ENCODE measurements at places on chromosomes 5 and 9.

DNA sequence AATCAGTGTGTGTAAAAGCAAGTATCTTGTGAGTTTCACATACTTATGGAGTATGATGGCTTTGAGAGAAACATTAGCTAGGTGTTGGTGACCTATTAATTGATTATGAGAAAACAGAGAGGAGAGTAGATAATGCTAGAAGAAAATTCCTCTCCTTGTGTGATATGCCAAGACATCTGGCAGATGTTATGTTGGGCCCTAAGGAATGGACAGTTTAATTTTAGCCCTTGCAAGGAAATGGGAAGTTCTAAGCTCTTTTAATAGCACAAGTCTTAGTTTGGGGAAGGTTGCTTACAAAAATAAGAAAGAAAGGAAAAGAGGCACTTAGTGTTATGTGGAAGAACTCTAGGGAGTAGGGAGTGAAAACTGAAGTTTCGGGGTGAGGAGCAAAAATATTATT is 5.1 kb downstream of the ZNF462 start:
- no peak for DNase-seq

GRCh38 chr5:94217216-94217615 is 401.2 kb downstream of the KIAA0825 start:
- no peak for DNase-seq

GRCh38 chr9:71916834-71917534 is 5.5 kb downstream of the C9orf85 start:
- no peak for DNase-seq

GRCh38 chr5:129174480-129174879 is 79.9 kb downstream of the ISOC1 start:
- no peak for DNase-seq

GRCh38 chr5:98309785-98310598 is 463.5 kb upstream of the RGMB start:
- no peak for DNase-seq

GRCh38 chr9:136283291-136284235 is 20.3 kb downstream of the CCDC187 start:
- DNase-seq = peak; percentile 70

DNA sequence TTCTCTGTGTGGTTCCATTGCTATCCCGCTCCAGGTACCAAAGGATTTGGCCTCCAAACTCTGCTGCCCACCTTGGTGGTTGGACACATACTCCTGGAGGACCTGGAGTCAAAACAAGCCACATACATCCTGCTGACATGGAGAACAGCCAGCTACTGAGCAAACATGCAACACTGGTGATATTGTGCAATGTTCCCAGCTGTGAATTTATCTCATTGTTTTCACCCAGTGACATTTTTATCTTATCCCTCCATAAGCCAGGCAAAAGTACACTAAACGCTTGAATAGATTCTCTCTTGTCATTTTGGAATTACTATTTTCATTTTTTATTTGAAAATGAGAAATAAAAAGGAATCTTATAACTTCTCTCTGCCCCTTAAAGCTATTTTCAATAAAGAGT is 11.1 kb upstream of the CTSL start:
- DNase-seq = no peak

- no peak for DNase-seq
These were observed 42.6 kb downstream of the ADAMTS2 start for GRCh38 chr5:179302499-179303185.

DNA sequence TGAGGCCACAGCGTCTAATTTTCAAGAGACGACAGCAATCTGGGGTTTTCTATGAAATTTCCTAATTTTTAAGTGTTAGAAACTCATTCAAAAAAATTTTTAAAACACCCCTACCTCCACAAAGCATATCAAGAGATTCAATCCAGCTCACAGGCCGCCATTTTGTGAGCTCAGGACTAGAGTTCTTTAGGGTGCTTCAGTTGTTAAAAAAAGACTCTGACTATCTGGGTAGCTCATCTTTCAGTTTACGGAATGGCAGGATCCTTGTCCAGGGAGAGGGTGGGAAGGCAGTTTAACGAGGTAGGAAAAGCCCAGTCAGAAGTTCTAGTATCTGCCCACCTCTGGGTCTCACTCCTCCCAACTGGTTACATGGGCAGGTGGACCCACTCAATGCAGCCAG is 43.1 kb downstream of the CAMK2A start:
- DNase-seq = no peak

- no peak for DNase-seq
These were observed 27.4 kb downstream of the TNFSF8 start for GRCh38 chr9:114902786-114903524.

- no peak for DNase-seq
These were observed 99.6 kb downstream of the BASP1 start for GRCh38 chr5:17316970-17317459.

GRCh38 chr5:124839371-124839998 is 93.0 kb upstream of the ZNF608 start:
- DNase-seq = no peak

- DNase-seq = no peak
These were observed 58.8 kb upstream of the TMEM171 start for GRCh38 chr5:73061593-73061992.

GRCh38 chr9:133737774-133738639 is at the start of gene SARDH:
Gene SARDH (minus strand): TSS chr9:133738352. CDS start chr9:133734173, 4,179 bp downstream.
- no peak for DNase-seq

- no peak for DNase-seq
These were observed 30.2 kb downstream of the CYSTM1 start for GRCh38 chr5:140205216-140205615.

- no peak for DNase-seq
These were observed 6.3 kb upstream of the ASB6 start for GRCh38 chr9:129648092-129648763.

- peak; percentile 71 for DNase-seq
These were observed 1.0 kb upstream of the IL12B start for GRCh38 chr5:159331093-159331973.

- DNase-seq = no peak
These were observed 97.9 kb upstream of the SH3GL2 start for GRCh38 chr9:17480966-17481365.

DNA sequence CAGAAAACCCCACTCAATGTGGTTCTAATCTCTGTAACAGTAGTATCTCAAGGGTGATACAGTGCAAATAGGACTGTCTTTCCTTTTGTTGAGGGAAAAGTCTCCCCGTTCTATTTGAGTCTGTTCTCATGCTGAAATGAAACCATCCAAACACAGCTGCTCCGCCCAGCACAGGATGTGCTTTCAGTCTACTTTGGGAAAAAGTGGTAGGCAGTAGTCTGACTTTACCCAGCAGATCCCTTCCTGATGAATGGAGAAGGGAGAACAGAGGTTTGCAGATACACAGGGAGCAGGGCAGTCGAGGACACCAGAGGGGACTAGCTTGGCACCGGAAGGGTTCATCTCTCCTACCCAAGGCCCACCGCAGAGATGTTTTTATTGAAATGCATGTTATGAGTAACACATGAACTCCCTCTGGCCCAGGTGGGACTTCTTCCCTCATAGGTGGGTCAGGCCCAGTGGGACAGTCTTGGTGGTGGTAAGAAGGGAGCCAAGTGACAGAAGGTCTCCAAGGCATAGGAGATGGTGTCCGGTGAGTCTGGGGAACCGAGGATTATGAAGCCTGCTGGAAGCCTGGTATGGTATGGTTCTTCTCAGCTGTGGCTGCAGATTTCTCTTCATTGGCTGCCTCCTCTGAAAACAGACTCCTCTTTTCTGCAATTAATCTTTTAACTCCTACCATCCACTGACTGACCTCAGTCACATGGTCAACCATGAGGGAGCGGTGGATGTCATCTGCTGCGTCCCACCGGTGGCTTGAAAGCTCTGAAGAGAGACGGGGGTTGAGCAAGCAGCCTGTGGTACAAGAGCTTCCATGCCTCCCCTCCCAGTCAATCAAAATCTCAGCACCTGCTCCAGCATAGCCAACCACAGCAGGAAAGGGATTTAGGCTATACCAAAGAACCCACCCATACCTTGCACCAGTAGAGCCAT is 3.0 kb downstream of the EIF4EBP3 start:
- no peak for DNase-seq

- no peak for DNase-seq
These were observed 14.0 kb upstream of the PLPPR1 start for GRCh38 chr9:101014566-101014965.

DNA sequence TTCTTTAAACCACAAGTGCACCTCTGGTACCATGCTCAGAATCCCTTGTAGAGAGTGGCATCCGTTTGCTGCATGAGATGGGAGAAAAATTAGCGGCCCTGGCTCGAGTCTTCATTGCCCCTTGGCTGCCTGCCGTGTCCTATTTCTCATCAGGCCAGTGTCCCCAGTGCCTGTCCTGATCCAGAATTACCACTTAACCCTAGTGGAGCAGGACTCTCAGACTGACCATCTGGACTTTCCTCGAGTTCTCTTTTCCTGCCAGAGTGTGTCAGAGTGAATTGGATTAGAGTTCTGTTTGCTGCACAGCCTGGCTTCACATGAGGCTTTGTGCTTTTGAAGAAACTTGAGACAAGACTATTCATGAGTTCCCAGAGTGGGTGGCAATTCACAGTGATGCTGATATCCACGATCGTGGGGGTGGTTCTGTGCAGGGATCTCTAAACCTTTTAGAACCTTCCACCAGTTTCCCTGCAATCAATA is 92.6 kb downstream of the C9orf152 start:
- DNase-seq = no peak

- DNase-seq = no peak
These were observed 128.0 kb downstream of the SPATA31D1 start for GRCh38 chr9:82116556-82116955.

GRCh38 chr5:58022055-58022454 is 437.8 kb downstream of the PLK2 start:
- no peak for DNase-seq

DNA sequence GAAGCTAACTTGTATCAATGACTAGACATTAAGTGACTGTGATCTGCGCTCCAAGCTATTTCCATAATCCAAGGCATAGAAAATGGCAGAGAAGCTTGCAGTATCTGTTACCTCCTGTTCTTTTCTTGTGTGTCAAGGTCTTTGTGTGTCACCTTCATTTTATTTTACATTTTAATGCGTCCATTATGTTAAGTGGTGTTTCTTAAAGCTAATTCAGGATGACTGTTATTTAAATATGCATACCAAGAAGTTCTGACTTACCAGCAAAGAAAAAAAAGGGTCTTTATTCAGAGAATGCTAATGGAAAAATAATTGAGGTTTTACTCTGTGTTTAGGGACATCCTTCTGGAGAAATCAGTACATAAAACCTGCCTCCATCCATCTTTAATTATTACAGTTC is 52.3 kb downstream of the STK32A start:
- DNase-seq = no peak

DNA sequence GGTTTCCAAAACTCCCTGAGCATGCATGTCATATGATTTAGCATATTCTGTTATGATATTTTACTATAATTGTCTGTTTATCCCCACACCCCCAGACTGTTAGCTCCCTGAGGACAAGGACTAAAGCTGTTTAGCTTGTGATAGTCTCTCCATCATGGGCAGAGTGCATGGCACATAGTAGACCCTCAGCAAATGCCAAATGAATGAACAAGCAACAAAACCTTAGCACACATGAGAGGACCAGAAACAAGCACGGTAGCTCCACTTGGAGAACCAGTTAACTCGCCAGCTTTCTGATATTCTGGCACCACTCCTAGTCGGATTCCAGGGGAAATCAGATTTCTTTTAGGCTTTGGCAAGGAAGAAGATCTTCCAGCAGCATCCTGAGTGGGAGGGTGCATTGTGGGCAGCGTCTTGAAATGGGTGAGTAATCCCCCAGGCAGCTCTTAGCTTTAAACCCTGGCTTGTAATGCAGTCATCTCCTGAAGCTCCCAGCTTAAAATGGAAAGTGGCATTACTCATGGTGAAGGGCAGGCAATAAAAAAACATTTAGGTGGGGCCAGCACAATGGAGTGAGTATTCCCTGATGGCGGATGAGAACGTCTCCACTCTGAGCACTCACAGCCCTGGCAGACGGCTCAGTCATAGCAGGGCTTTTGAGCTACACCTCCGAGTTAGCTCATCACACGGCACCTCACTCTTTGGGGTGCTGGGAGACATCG is 41.1 kb downstream of the FGF1 start:
- DNase-seq = no peak

DNA sequence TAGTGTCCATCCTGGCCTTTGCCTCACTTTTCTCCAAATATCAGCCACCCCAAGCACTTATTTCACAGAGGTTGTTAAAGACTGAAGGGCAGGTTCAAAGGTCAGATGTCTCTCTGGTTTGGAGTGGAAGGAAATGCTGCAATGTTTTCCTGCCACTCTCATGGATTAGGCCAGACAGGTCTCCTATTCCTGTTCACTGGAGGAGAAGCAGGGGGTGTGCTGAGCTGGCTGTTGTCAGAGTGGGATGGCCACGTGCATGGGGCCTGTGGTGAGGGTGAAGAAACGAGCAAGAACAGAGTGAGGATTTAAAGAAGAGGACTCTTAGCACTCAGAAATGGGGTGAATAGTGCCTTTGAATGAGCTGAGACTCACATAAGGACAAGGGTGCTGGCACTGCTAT is 6.7 kb downstream of the TMEM8B start:
- DNase-seq = no peak

DNA sequence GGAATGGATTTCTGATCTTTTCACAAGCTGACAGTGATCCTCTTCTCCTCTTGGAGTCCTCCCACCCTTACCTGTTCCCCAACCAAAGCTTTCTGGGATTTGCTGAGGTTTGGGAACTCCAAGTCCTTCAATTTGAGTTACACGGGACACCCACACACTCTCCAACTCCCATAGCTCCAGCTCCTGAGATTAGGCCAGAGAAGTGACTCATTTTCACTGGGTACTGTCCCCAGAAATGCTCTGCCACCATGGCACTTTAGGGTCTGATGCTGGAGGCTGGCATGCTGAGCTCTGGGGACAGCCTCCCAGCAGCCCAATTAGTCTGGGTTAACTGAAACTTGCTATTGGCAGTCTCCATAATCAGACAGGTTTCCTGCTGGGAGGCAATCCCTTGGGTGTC is 14.0 kb upstream of the HRCT1 start:
- no peak for DNase-seq

- peak; percentile 61 for DNase-seq
These were observed 3.0 kb upstream of the DNAJB5 start for GRCh38 chr9:34986540-34987047.

- DNase-seq = no peak
These were observed 586 bp upstream of the FCHO2 start for GRCh38 chr5:72955143-72955767.

- DNase-seq = no peak
These were observed 6.7 kb downstream of the PRRT1B start for GRCh38 chr9:131552030-131552429.

DNA sequence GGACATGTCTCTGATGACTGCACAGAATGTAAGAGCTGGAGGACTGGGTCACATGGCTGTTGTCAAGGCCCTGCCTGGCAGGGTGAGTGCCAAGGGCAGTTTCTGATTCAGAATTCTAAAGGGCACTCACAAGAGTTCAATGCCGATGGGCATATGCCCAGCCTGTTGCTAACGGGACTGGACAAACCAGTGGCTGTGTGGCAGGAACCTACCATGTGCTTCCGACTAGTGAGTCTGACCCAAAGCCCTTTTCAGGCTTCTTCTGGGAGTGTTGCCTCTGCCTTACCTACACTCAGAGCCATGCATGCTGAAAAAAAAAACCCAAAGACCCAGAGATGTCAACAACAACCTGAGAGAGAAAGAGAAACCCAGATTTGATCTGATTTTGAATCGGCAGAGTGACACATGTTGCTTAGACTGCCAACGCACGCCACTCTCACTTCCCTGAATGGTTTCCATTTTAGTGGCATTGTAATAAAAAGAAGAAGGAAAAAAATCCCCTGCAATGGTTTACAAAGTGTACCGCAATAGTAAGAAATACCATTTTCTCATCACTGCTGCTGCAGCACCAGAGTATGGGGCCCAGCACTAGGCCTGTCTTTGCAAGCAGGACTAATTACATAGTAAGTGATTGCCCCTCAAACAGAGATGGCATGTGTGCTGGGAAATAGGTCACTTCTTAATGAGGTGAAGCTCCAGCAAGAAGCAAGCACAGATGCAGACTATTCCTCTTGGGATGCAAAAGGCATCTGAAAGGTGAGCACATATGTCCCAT is 194.3 kb downstream of the PALM2AKAP2 start:
- DNase-seq = no peak
